ENCODE measurements at places on chromosomes 3 and 15.

GRCh38 chr15:63306492-63307073 is 29.2 kb downstream of the APH1B start:
- H3K4me1 ChIP-seq = peaks cover under 1% of the 10 kb centered on the region
- H3K27ac ChIP-seq = no peak overlapping the region
- H3K36me3 ChIP-seq = no peaks in the 10 kb centered on the region
- no peak for DNase-seq
- H3K4me3 ChIP-seq = no peak overlapping the region

GRCh38 chr15:82709081-82709420 is 624 bp downstream of the AP3B2 start:
- peaks cover 33% of the 10 kb centered on the region for H3K27me3 ChIP-seq
- peaks cover 6% of the 10 kb centered on the region for H3K4me1 ChIP-seq
- DNase-seq = no peak
- H3K36me3 ChIP-seq = no peaks in the 10 kb centered on the region

- DNase-seq = no peak
- H3K27me3 ChIP-seq = no peaks in the 10 kb centered on the region
- H3K36me3 ChIP-seq = no peaks in the 10 kb centered on the region
- H3K27ac ChIP-seq = no peak overlapping the region
These were observed 12.7 kb upstream of the MINDY4B start for GRCh38 chr3:150917951-150918350.

DNA sequence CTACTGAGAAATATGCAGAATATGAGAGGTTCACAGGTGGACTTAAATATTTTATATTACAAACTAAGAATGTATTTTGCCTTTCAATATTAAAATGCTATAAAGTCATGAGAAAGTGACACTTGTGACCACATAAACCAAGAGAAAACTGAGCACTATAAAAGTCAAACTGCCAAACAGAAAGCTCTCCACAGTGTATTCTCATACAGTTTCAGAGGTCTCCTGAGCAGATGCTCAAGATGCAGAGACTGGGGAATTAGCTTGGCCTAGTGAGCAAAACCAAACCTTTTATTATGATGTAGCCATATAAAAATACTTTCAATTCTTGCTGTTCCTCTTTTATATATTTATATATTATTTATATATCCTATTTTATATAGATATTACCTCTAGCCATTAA is 227.8 kb downstream of the TBC1D5 start:
- H3K36me3 ChIP-seq = no peaks in the 10 kb centered on the region
- H3K4me3 ChIP-seq = no peak overlapping the region
- no peaks in the 10 kb centered on the region for H3K27me3 ChIP-seq

GRCh38 chr3:97822359-97822775 is 556 bp downstream of the CRYBG3 start:
- DNase-seq = peak; percentile 61
- peak overlapping the region; percentile 55 for H3K4me3 ChIP-seq
- H3K27me3 ChIP-seq = peaks cover 43% of the 10 kb centered on the region
- H3K27ac ChIP-seq = no peak overlapping the region

Data from neural progenitor cell (in vitro differentiated cells).